ENCODE measurements at places on chromosomes 7 and 10.
A peak's percentile ranks its signal among the peaks of the same experiment; 100 is the strongest.

DNA sequence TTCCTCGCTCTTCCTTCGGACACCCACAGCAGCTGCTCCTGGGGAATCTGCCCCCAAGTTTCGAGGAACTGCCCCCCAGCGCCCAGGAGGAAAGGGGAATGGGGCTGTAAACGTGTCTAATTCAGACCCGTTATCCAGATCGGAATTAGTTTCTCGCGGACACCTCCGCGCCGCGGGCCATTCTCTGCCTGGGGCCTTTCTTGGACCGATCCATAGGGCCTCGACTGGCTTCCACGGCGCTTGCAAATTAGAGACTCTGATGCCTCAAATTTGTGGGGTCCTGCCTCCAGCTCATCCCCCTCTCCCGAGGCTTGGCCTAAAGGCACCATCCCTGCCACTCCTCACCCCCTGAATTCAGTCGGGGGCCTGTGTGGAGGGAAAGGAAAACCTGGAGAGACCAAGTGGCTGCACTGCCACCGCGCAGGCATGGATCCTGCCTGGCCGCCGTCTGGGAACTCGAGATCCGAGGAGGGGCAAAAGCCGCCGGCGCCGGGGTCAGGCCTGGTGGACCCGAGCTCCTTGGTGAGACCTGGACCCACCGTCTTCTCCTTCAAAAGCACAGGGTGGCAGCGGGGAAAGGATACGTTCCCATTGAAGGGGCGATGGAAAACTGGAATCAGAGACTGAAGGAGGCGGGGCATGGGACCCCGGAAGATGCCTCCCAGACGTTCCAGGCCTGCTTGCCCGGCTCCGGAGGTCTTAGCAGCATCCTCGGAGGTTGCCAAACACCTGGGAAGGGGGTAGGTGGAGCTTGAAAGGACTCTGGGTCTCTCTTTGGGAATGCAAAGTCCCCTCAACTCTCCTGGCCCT lies 13.7 kb downstream of the LBX1 start:
- DNase-seq: no peak

DNA sequence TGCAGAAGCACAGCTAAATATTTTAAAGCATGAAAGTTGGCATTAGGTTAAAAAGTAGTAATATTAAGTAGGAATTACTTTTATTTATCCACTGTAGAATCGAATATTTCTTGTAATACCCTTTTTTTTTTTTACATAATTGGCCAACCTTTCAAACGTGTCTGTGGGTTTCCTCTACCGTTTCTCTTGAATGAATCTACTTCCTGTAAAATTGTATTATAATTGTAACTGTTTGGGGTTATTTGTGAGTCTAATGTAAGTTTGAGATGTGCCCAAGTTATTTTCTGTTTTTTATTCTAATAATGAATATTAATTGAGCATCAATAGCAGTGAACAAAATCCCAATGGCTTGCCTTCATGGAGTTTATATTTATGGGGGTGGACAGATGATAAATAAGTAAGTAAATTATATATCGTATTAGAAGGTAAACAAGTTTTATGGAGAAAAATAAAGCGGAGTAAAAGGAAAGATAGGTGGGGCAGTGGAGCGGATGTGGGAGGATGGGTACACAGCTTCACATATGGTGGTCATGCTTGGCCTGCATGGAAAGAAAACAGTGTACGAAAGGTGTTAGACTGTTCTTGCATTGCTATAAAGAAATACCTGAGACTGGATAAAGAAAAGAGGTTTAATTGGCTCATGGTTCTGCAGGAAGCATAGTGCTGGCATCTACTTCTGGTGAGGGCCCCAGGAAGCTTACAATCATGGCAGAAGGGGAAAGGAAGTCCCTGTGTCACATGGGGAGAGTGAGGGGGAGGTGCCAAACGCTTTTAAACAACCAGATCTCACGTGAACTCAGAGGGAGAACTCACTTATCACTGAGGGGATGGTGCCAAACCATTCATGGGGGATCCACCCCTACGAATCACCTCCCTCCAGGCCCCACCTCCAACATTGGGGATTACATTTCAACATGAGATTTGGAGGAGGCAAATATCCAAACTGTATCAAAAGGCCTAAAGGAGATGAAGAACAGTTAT lies 5.4 kb downstream of the TSPAN13 start:
- DNase-seq: no peak

DNA sequence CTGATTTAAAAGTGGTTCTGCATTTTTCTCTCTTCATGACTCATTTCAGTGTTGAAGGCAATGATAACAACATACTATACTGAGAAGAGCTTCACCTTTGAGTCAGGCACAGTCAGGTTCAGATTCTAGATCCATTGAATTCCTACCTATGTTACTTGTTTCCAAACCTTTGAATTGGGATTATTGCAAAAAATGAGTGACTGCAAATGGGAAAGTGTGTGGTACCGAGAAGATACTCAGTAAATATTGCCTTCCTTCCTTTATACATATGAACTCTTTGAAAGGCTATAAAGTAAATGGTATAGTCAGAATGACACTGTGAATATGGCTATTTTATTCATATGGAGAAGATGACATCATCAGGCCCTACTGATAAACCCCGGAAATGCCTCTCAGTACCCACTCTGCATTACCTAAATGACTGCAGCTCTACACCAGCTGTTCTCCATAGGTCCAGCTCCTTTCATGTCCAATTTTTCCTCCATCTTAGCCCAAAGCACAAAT lies 66.7 kb upstream of the FGL2 start:
- no peak for DNase-seq

DNA sequence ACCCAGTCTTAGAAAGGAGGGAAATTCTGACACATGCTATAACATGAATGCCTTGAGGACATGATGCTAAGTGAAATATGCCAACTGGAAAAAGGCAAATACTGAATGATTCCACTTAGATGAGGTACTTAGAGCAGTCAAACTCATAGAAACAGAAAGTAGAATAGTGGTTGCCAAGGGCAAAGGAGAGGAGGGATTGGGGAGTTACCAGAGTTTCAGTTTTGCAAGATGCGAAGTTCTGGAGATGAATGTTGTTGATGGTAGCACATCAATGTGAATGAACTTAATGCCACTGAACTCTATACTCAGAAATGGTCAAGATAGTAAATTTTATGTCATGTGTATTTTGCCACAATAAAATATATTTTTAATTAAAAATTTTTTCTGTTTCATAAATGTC lies 38.9 kb downstream of the DRGX start:
- no peak for DNase-seq

DNA sequence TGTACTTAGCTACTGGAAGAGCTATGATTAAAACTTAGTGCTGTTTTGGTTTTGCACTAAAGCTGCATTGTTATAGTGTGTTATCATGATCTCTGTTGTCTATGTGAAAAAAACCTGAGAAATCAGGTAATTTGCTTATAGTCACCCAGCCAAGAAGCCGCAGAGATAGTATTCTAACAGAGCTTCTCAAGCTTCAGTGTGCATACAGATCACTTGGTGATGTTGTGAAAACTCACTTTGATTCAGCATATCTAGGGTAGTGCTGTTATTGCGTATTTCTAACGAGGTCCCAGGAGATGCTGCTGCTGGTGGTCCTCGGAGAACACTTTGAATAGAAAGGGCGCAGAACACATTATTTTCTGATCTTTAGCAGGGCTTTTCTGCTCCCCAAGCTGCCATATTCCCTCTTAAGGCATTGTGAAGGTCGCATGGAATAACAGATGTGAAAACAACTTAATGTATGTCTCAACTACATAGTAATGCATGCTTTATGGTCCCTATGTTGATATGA lies 68.4 kb upstream of the PDCD4 start:
- no peak for DNase-seq

GRCh38 chr7:82507976-82508677 lies 64.5 kb upstream of the CACNA2D1 start:
- no peak for DNase-seq

DNA sequence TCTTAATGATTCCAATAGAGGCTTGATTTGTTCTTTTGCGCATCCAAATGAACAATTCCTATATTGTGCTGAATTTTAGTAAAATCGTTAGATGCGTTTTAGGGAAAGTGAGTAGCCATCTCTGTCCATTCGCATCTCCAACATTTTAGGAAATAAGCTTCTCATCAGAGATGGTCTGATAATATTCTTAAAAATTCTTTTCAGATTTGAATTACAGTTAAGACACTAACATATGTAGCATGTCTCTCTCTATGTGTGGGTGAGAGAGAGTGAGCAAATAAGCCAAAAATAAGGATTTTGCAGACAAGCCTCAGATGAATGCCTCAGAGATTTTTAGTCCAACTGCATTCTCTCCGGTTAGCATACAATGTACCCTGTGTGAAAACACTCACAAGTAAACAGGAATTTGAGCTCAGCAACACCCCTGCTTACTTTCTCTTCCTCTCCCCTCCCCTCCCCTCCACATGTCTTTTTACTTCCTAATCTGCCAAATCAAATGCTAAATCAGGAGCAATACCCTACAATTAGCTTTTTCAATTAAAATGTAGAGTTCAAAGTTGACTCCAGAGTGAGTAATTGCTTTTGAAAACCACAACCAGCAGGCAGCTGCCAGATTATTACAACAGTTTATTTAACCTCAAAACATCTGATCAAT lies 354.4 kb downstream of the CRPPA start:
- no peak for DNase-seq

GRCh38 chr10:101487399-101487798 lies 100.7 kb downstream of the POLL start:
- no peak for DNase-seq

- DNase-seq: no peak
These were observed 109.9 kb downstream of the ATXN7L1 start for GRCh38 chr7:105766421-105767073.

DNA sequence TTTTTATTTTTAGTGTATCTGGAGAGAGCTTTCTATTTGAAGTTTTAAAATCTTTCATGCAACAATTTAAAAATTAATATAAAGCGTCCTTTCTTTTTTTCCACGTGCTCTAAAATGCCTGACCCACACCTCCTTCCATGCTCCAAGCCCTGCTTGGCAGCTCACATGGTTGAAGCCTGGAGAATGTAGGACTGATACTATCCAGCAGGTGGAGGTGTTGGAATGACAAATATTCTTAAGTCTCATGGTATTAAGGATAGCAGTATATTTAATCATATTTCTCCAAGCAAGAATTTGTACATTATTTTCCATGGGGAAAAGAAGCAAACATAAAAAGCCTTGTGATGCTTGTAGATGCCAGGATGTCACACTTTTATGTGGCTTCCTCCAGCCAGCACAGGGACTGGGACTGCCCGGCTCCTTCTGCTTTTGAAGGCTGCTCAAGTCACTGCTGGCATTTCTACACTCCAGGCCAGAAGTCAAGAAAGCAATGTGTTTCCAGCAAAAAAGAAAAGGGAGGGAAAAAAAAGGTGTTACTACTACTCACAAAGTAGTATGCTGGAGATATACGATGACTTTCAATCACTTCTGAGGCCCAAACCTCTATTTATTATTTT lies 49.7 kb downstream of the BZW2 start:
- no peak for DNase-seq

GRCh38 chr7:130463553-130464434 lies 23.0 kb upstream of the CEP41 start:
- no peak for DNase-seq

- no peak for DNase-seq
These were observed 116.3 kb downstream of the PLPP4 start for GRCh38 chr10:120573355-120573754.

DNA sequence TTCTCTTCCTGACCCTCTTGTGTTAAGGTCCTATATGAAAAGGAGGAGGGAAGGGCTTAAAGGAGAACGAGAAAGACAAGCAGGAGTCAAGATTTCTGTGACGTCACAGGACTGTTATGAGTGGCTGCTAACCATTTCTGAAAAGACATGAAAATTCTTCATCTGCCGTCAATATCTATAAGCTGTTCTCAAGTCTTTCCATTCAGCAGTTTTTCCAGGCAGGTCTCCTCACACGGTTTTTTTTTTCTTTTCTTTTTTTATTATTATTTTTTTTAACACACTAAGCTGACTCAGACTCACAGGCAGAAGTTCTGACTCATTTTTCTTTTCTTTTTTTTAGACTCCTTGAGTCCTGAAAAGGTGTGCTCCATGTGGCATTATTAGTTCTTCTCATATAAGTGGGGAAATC lies 72.0 kb downstream of the DGKI start:
- no peak for DNase-seq

DNA sequence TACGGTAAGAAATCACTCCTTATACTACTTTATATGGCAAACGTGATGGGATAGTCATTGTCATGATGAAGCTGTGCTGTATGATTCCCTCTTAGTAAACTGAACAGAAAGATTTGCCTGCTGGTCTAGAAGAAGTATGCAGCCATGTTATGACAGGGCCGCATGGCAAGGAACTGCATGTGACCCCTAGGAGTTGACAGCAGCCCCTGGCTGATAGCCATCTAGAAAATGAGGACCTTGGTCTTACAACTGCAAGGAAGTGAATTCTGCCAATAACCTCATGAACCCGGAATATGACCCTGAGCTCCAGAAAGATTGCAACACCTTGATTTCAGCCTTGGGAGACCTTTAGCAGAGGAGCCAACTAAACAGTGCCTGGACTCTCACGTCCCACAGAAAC lies 193.3 kb downstream of the SEMA3E start:
- no peak for DNase-seq

DNA sequence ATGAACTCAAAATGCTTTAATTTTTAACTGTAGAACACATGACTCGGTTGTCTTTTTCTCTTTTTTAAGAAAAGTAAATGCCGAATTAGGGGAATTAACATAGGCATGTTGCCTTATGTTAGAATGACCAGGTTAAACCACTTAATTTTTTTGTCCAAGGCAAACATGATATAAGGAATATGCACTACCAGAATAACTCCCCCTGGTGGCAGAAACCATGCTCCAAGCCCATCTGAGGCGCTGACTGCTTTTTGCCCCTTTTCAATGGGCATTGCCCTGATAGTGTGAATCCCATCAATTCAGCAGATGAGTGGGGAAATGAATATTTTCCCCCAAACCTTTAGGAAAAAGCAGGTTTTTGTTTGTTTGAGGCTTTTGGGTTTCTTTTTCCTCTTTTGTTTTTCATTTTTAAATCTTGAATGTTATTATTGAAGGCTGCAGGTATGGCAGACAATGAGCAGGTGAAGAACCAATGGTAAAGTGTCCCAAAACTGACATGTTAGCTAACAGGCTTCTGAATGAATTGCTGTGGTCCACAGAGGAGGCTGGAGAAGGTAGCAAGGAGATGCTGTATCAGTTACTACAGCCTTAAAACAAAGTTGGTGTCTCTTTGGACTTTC lies 284.3 kb downstream of the SORCS3 start:
- DNase-seq: peak; percentile 25

DNA sequence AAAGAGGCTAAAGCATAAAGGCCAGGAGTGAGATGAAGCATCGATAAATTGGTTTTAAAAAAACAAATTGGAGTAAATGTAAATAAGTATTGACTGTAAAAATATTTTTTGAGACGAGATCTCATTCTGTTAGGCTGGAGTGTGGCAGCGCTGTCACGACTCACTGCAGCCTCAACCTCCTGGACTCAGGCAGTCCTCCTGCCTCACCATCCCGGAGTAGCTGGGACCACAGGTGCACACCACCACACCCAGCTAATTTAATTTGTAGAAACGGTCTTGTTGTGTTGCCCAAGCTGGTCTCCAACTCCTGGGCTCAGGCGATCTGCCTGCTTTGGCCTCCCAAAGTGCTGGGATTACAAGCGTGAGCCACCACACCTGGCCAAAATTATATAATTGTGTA lies 17.8 kb downstream of the HNRNPA2B1 start:
- DNase-seq: peak; percentile 31

GRCh38 chr10:73744664-73744975 lies 448 bp downstream of the SEC24C start:
- DNase-seq: peak; percentile 68

GRCh38 chr7:123351516-123352505 lies 152.0 kb upstream of the SLC13A1 start:
- DNase-seq: no peak

- no peak for DNase-seq
These were observed 12.8 kb upstream of the SMKR1 start for GRCh38 chr7:129489491-129489890.

- no peak for DNase-seq
These were observed 12.5 kb upstream of the DAGLB start for GRCh38 chr7:6460303-6460702.
